ENCODE measurements at places on chromosomes 6 and 20.
A peak's percentile ranks its signal among the peaks of the same experiment; 100 is the strongest.

- DNase-seq = no peak
Measured at GRCh38 chr20:54115172-54115854, 44.9 kb upstream of the BCAS1 start.

GRCh38 chr20:23086056-23086566 is at the start of gene CD93:
Gene CD93 (minus strand): TSS chr20:23086324. CDS start chr20:23086192, 132 bp downstream.
- no peak for DNase-seq

- DNase-seq = peak; percentile 72
Measured at GRCh38 chr6:16961577-16961976, 140.3 kb upstream of the STMND1 start.

DNA sequence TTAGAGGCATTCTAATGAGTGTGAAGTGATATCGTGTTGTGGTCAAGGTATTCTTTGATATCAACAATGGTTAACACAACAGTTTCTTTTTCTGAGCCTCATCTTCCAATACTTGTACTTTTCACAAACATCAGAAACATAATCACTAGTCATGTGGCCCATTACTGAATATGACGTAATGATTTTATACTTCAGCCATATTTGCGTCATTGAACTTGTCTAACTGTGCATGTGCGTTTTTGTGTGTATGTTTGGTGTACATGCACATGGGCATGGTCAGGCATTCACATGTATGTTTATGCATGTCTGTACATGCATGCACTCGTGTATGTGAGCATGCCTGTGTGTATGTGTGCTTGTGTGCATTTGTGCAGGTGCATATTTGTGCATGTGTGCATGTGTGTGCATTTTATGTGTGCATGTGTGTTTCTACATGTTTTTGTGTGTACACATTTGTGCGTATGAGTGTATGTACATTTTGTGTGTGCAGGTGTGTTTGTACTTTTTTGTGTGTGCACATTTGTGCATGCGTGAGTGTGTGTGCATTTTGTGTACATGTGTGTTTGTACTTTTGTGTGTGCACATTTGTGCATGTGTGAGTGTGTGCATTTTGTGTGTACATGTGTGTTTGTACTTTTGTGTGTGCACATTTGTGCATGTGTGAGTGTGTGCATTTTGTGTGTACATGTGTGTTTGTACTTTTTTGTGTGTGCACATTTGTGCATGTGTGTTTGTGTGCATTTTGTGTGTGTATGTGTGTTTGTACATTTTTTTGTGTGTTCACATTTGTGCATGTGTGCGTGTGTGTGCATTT is 29.4 kb downstream of the PRR18 start:
- DNase-seq = no peak

- peak; percentile 47 for DNase-seq
Measured at GRCh38 chr6:52420668-52421358, 671 bp downstream of the EFHC1 start.

DNA sequence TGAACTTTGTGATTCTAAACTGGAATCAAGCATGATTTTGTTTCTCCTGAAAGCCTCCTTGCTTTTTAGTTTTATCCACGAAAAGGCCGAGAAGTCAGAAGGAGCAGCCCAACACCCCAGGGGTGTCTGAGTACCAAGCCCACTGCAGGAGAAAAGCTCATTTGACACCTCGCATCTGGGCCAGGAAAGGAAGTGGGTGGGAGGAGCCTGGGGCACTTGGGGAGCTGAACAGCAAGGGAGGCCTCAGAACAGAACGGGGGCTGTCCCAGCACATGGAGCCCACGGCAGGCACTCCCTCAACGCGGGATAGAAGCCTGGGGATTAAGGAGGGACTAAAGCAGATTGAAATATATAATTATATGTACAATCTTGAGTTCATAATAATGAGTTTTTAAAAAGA is 6.6 kb downstream of the KIF25 start:
- DNase-seq = no peak

GRCh38 chr20:13755809-13756208 is 28.9 kb downstream of the ESF1 start:
- DNase-seq = no peak

DNA sequence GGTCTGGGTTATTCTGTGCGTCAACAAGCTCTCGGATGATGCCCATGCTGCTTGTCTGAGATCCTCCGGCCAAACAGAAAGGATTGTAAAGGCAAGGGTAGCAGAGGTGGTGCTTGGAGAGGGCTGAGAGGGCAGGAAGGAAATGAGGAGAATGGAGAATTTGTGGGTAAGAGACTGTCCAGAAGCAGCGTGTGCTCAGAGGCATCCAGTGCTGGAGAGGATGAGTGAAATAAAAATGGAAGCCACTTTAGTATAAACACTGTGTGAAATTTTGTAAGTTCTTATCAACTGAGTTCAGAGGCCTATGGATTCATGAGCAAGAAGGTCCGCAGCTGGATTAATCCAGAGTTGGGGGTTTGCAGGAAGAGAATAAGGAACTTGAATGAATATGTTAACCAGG is 59.5 kb downstream of the ADGRG6 start:
- no peak for DNase-seq

DNA sequence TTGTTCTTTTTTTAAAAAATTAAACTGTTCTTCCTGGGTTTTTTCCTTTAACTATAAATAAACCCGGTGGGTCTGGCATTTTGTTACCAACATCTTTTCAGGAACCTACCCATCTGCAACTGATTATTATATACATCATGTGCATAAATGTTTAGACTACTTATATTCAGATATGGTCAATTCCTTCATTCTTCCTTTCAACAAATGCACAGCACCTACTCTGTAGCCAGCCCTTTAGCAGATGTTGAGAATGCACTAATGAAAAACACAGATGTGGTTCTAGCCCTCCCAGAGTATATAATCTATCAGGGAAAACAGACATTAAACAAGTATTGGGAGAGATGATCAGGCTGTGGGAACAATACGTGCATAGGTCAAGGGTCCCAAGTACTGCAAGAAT is 237.1 kb downstream of the UST start:
- DNase-seq = no peak

- no peak for DNase-seq
Measured at GRCh38 chr6:448296-449056, 56.9 kb downstream of the IRF4 start.

DNA sequence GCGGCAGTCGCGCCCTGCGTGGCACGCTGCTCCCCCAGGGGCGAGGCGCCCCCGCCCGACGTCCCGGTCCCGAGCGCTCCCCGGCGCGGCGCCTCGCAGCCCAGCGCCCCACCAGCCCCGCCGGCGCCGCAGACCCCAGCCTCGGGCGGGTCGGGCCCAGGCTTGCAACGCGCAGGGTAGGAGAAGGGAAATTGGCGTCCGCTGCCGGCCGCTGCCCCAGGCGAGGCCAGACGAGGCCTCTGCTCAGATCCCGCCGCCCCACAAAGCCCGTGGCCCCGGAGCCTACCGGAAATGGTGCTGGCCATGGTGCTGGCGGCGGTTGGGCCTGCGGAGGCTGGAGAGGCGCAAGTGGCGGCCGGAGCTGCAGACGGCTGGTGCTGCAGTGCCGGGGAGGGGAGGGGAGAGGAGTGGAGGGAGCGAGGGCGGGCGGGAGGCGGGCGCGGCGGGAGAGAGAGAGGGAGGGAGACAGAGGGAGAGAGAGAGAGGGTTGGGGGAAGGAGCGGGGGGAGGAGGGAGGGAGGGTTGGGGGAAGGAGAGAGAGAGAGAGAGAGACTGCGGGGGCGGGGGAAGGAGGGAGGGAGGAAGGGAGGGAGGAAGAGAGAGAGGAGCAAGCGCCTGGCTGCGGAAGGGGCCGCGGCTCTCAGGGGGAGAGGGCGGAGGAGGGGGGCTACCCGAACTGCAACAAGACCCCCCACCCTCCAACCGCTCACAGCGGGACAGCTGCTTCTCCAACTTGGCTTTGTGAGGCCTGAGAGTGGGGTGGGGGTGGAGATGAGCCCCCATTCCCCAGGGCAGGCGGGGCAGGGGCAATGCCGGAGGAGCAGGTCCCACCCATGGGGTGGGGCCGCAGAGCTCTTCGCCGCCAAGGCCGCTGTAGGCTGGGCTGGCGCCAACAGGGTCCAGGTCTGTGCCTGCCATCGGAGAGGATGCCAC is at the start of gene STMN3:
Gene STMN3, minus strand, starts transcription at position 384 of the 933 bp plus-strand sequence. Its CDS starts 79 bp downstream, at position 305.
- DNase-seq = peak; percentile 88

GRCh38 chr6:9522101-9522500 is 892.8 kb downstream of the TFAP2A start:
- DNase-seq = no peak

DNA sequence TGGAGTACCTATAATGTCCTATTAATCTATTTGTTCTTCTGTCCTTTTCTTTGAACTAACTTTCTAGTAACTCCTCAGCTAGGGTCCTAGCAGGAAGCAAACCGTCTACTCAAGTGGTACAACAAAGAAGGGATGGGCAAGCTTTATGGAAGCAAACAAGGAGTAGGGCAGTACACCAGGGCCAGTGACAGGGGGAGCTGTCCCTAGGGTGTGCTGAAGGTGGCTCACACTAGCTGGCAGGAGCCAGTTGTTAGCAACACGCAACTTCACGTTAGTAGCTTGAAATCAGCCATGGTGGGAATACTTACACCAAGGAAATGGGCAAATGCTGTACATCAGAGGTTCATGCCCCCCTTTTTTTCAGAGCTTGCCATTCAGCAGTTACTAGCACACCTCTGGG is 74.0 kb upstream of the EYA2 start:
- no peak for DNase-seq

DNA sequence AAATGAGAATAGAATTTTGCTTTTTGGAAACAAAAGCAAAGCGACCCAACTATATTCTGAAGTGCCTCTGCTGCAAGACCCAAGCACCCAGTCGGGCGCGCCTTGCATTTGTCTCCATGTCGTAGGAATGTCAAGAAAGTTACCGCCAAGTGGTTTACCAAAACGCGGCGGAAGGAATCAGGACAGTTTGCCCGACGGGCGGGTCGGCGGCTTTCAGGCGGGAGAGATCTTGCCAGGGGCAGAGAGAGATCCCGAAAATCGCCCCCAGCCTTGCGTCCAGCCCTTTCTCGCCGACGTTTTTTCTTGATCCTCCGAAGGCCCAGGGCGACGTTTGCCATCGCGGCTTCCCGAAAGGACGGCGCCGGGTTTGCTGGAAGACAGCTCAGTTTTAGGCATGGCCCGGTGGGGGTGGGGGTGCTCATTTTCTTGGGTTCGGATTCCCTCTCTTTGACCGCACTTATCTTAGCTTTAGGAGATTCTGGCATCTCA is 4.0 kb upstream of the LIN28B start:
- DNase-seq = no peak

- DNase-seq = no peak
Measured at GRCh38 chr6:159951772-159952171, 17.1 kb upstream of the IGF2R start.

- DNase-seq = no peak
Measured at GRCh38 chr6:57137350-57137749, 34.8 kb upstream of the BAG2 start.

DNA sequence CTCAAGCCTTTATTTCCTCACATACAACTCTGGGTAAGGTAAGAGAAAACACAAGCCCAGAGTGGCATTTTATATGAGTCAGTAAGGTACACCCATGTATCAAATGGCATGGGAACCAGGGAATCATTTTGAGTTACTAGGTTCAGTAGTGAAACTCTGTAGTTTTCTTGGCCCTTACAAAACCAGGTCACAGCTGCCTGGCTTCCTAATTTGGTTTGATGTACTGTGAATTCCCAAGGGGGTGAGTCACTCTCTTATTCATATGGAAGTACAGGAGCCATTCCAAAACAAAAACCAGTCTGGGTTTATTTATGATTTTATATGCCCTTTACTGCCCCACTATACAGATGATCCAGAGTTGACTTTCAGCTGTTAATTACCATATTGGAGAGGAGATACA is 70.7 kb downstream of the PDE7B start:
- DNase-seq = peak; percentile 97

- DNase-seq = peak; percentile 52
Measured at GRCh38 chr6:101085327-101085726, 204.2 kb upstream of the ASCC3 start.

- no peak for DNase-seq
Measured at GRCh38 chr6:159753081-159753872, 8.6 kb upstream of the ACAT2 start.

DNA sequence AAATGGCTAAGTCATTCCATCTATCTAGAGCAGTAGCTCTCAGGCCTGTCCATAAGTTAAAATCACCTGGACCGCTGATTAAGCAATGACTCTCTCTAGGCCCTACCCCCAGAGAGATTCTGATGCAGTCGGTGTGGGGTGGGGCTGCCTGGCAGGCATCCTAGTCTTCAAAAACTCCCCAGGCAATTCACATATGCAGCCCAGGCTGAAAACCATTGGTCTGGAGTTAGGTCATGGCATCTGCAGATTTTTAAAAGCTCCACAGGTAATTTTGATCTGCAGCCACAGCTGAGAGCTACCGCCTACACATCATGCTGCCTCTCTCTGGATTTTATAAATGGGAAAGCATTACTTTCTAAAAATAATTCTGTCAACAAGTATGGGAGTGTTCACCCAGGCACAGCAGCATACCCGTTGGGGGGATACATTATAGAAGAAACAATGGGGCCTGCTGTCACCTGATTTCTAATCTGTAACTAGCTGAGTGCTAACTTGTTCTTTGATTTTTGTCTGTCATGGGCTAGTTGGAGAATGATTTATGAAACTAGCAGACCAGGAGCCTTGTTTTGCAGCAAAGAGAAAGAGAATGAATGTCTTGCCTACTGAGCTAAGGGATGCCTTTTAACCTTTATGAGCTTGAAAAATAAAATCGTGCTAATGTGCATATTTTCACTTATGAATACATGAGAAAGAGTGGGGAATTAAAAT is 44.1 kb upstream of the ATXN1 start:
- DNase-seq = no peak

- peak; percentile 40 for DNase-seq
Measured at GRCh38 chr6:33073431-33073871, at the start of gene HLA-DPA1. Gene HLA-DPA1 (minus strand): TSS chr6:33073649.

DNA sequence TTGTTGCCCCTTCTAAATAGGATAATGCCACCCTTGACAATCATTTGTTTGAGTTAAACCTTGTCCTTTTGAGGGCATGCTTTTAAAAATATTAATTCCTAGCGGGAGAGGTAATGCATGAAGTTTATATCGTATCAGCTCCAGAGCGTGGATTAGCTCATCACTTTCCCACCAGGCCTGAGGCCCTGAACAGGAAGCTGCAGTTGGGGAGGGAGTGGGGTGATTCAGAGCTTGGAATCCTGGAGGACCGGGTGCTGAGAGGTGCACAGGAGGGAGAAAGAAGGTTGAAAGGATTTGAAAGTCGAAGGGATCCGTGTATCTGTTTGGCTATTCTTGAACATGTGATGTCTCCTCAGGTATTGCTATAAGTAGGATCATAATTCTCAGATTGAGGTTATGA is 25.0 kb downstream of the ZDHHC14 start:
- DNase-seq = peak; percentile 63

- DNase-seq = no peak
Measured at GRCh38 chr6:80640176-80640575, 533.7 kb downstream of the BCKDHB start.

DNA sequence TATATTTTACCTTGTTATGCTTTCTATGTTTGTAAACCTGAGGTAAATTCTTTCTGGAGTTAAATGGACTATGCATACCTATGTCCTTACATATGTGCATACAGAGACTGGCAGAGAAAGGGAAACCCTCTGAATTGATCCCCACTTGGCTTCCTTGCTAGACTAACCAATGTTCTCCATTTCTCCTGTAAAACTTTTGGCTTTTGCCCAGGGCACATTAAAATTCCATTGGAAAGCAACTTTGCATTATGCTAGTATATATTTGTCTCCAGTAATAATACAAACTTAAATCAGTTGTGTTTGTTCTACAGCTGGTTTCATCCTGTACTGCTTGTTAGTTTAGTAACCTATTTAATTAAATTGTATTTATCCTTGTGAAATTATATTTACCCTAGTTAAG is 646.0 kb upstream of the MARCKS start:
- no peak for DNase-seq
